ENCODE measurements at places on chromosomes 1 and 21.

- no peak for DNase-seq
Observed at GRCh38 chr1:167332503-167332902, 111.8 kb downstream of the POU2F1 start.

DNA sequence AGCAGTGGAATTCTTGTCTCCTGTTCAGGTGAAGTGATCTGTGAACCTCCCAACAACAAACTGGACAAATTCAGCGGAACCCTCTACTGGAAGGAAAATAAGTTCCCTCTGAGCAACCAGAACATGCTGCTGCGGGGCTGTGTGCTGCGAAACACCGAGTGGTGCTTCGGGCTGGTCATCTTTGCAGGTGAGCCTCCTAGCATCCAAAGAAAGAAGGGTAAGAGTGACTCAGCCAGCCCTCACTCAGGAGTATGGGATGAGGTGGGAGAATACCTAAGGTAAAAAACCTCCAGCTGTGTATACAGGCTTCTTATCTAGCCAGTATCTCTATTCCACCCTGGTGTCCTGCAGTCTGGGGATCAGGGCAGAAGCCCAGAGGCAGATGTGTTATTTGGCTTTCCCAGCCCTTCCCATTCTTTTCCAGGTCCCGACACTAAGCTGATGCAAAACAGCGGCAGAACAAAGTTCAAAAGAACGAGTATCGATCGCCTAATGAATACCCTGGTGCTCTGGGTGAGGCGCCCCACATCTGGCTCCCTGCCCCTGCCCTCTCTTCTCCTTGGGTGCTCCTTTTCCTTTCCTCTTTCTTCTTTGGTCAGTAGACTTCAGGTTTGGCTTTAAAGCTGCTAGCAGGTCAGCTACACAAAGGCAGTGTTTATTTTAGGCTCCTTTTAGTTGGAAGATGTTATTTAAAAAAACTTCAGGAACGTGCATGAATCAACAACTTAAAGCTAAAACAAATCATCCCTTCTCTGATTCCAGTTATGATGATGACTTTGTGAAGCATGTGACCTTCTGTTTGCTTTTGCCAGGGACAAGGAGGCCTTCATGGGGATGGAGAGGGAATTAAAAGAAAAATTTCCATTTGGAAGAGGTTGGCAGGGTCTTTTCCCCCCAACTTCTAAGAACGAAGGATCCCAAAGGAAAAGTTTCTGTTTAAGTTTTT is 9.0 kb downstream of the ATP8B2 start:
- DNase-seq, result no peak

- peak; percentile 22 for DNase-seq
Observed at GRCh38 chr1:227234998-227235405, 83.3 kb downstream of the CDC42BPA start.

DNA sequence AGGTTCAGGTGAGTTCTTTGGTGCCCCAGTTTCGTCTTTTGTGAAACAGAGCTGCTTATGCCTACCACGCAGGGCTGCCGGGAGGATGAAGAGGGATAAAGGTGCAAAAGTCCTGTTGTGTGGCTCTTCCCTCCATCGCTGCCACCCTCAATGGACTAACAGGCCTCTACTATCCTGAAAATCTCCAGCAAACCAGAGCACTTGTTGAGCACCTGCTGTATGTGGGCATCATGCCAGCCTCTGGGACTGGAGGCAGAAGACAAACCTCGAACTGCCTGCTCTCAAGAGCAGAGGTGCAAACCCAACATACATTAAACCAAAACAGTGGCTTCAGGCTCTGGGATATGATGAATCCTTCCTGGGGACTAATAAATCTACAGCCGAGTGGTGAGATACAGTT is 174.1 kb downstream of the ACTL8 start:
- DNase-seq, result no peak

DNA sequence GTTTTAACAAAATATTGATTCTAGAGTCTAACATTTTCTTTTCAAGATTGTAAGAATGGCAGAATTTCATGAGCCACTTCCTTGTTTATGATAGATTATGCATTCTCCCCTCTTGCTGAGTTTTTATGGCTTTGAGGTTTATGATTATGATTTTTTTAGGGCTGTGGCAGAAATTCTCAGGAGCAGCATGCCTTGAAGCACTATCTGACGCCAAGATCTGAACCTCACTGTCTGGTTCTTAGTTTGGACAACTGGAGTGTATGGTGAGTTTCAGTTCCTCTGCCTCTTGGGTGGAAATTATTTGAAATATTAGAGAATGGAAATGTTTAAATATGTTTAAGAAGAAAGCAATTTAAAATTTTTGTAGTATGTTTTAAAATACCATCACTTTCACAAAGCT is 10.2 kb downstream of the USP16 start:
- no peak for DNase-seq

Measured in activated CD4-positive, alpha-beta T cell treated with anti-CD3 and anti-CD28 coated beads for 36 hours (primary cell).